H9 (cell line): ENCODE measurements at places on chromosomes 6 and 20.

GRCh38 chr6:62904687-62905086 lies 306.6 kb upstream of the FKBP1C start:
- peak; percentile 50 for DNase-seq

DNA sequence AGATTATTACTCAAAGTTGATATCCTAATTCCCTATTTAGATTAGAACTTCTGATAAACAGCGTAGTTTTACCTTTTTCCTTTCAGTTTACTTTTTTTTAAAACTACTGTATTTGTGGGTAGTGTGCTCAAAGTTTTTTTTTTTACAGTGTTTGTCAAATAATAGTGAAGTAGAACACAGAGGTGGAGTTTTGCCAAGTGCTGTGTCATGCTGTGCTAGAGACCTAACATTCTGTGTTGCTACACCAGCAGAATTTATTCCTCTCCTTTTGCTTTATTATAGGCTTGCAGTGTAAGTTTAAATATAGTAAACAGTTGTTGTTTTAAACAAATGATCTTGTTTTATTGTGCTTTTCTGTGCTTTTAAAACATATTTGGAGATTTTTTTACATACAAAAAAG lies 125.4 kb downstream of the HIVEP1 start:
- DNase-seq = no peak

- peak; percentile 82 for DNase-seq
Measured at GRCh38 chr20:33211817-33212424, 5.2 kb upstream of the BPIFA3 start.

GRCh38 chr6:121305957-121306607 lies 28.2 kb downstream of the TBC1D32 start:
- DNase-seq = no peak

GRCh38 chr6:35919085-35919826 lies 1.6 kb downstream of the SRPK1 start:
- DNase-seq = no peak

DNA sequence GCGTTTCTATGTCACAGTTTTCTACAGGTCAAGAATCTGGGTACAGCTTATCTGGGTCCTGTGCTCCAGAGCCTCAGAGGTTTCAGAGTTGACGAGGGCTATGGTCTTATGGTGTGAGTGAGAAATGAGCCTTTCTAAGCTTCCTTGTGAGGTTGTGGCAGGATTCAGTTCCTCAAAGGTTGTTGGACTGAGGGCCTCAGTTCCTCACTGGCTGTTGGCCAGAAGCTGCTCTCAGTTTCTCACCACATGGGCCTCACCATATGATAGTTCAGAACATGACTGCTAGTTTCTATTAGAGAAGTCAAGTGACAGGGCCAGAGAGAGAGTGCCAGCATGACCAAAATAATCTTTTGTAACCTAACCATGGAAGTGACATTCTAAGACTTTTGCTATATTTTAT lies 96.1 kb downstream of the NUS1 start:
- DNase-seq = no peak

DNA sequence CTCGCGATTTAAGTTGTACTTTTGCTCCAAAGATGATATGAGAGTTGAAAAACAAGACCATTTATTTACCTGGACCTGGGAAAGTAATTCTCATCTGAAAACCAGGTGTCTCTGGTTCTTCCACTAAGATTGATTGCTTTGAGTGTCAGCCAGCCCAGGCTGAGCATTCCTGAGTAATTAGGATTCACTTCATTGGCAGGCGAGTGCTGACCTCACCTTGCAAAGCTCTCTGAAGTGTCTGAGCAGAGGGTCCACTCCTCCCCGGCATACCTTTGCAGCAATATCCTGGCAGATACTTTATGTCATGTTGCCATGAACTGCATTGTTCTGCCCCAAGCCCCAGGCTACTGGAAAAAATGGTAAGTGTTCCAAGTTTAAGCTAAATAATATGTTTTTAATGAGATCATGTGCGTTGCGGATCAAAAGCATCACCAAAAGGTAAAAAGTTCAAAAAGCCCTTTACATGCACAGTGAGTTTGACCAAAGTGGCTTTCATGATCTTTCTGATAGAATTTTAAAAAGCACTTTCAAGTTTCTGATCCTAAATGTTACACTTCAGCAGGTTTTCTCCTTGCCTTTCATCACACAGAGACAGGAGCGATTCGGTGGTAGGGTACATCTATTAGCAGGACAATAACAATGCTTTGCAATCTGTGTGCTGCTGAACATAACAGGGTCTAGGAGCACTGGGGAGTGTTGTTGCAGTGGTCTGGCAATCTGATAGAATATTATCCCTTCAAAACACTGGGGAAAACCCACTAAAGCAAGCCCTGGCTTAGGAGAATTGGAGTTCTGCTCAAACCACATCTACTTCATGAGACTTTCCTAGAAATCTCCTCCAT lies 127.8 kb upstream of the EEF1E1 start:
- peak; percentile 56 for DNase-seq

DNA sequence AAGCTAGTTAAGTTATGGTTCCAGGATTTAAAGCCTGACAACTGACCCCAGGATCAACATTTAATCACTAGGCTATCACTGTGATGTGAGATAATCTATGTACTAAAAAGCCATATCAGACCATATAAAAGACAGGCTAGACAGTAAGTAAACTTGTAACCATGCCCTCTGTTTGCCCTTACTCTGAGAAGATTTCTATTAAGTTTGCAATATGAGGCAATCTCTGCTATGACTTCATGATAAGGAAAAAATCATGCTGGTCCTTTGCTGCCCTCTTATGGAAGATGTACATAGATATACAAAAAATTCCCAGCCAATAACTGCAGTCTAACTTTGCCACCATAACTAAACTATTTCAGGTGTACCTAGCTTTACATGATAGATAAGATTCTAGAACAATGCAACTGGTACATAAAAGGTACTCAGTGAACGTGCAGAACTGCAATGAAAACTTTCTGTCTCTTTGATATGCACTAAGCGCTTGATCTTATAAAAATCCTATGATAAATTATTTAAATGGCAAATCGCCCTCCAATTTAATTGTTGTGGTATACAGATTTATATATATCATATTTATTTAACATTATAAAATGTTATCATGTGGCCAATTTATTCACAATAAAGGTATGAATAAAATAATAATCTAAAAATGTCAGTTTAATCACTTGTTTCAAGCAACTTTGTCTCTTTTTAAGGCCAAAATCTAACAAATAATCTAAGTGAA lies 70.5 kb downstream of the FAM217A start:
- DNase-seq = no peak

GRCh38 chr20:51720854-51721253 lies 47.3 kb downstream of the ATP9A start:
- no peak for DNase-seq

DNA sequence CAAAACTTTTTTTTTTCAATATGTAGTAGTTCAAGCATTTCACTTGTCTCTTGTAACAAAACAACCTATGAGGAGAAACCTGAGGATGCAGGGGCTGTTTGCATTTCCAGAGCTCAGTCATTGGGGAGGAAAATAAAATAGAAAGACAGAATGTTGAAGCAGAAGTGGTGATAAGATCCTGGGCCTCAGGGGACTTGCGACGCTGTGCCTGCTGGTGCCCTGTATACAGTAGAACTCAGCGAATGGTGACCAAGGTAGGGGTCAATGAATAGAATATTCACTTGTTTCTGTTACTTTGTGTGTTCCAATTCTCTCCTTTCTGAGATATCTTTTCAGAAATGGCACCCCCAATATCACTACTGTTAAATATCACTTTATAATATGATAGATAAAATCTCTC lies 271.6 kb downstream of the FARS2 start:
- DNase-seq = no peak

GRCh38 chr6:71367756-71368155 lies 79.1 kb downstream of the OGFRL1 start:
- peak; percentile 27 for DNase-seq
